ENCODE measurements at places on chromosomes 2 and 18.

DNA sequence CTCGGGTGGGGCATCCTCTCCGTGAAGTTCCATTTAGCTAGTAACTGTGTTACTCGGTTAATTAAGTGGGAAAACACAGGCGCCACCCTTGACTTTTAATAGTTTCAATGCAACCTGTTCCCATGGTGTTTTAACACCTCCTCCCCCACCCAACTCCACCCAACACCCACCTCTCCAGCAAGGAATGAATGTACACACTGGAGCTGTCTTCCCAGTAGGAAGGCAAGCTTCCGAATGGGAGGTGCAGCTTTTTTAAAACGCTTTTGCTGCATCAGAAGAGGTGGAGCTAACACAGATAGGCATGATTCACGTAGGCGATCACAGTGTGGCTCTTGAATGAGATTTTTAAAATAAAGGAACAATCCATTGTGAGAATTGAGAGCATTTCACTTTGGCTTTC lies 73.8 kb upstream of the AGAP1 start:
- H3K27ac ChIP-seq: no peak overlapping the region
- H3K4me1 ChIP-seq: no peaks in the 10 kb centered on the region
- DNase-seq: no peak
- H3K36me3 ChIP-seq: no peaks in the 10 kb centered on the region

DNA sequence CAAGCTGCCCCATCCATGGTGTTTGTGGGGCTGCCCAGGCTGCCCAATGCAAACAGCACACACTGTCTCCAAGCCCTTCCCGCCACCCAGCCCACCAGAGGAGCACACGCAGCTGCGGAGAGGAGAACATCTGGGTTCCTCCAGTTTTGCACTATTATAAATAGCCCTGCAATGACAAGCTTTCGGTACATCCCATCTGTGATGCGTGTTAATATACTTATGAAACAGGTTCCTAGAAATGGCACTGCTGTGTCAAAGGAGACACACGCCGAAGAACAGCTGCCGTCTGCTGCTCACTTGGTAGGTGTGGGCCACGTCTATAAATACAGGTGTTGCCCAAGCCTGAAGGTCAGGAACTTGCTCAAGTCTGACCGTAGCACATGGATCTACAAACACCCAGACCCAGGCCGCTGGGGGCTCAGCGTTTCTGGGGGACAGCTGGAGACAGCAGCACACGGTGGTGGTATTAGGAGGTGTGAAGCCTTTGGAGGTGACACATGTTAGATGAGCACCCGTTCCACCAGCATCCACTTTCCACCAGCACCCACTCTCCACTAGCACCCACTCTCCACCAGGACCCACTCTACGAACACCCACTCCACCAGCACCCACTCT lies 34.3 kb downstream of the PXDN start:
- DNase-seq: no peak
- no peaks in the 10 kb centered on the region for H3K27me3 ChIP-seq
- no peak overlapping the region for H3K27ac ChIP-seq

DNA sequence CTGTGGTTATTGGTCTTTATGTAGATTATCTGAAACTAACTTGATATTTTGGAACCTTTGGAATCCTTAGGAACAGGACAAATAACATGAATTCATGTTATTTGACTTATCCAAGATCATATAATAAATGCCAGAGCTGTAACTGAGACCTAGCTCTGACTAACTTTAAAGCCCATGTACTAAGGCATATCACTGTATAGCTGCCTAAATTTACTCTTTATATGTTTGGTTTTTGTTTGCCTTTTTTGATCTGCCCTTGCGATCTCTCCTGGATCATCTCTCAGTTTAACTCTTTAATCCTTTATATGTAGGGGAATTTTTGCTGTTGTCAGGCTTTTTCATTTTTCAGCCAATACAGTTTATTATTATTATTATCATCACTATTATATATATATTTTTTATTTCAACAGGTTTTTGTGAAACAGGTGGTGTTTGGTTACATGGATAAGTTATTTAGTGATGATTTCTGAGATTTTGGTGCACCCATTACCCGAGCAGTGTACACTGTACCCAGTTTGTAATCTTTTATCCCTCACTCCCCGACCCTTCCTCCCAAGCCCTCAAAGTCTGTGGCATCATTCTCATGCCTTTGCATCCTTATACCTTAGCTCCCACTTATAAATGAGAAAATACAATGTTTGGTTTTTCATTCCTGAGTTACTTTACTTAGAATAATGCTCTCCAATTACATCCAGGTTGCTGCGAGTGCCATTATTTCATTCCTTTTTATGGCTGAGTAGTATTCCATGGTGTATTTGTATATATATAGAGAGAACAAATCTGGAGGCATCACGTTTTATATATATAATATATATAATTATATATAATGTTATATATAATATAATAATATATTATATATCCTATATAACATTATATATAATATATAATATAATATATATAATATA lies 48.9 kb downstream of the APLF start:
- no peak overlapping the region for H3K27ac ChIP-seq
- no peaks in the 10 kb centered on the region for H3K36me3 ChIP-seq
- H3K4me3 ChIP-seq: no peak overlapping the region
- H3K27me3 ChIP-seq: no peaks in the 10 kb centered on the region

DNA sequence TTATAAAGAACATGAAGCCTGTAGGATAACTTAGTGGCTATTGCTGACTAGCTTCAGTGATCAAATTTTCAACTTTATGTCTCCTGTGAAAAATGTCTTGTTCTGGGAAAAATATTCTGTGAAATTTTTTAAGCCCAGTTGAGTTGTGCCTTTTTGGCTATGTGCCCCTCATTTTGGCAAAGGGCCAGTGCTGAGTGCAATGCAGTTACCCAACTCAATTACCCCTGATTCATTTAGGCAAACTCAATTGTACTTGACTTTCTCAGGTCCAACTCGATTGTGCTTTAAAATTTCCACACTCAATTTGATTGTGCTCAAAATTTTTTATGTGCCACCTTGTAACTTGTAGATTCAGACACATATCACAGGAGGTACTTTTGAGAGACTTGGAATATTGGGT lies 548.8 kb upstream of the NRP2 start:
- H3K27me3 ChIP-seq: no peaks in the 10 kb centered on the region
- H3K4me3 ChIP-seq: no peak overlapping the region
- no peaks in the 10 kb centered on the region for H3K36me3 ChIP-seq
- H3K27ac ChIP-seq: no peak overlapping the region
- peaks cover 14% of the 10 kb centered on the region for H3K4me1 ChIP-seq

- no peak overlapping the region for H3K27ac ChIP-seq
- DNase-seq: no peak
- no peak overlapping the region for H3K4me3 ChIP-seq
- H3K27me3 ChIP-seq: no peaks in the 10 kb centered on the region
- no peaks in the 10 kb centered on the region for H3K36me3 ChIP-seq
These were observed 19.4 kb upstream of the DGKD start for GRCh38 chr2:233334915-233335314.

- no peaks in the 10 kb centered on the region for H3K4me1 ChIP-seq
- H3K27ac ChIP-seq: no peak overlapping the region
- H3K27me3 ChIP-seq: no peaks in the 10 kb centered on the region
- H3K4me3 ChIP-seq: no peak overlapping the region
- H3K36me3 ChIP-seq: no peaks in the 10 kb centered on the region
- DNase-seq: no peak
These were observed 136.0 kb upstream of the SERTAD2 start for GRCh38 chr2:64789466-64790320.

DNA sequence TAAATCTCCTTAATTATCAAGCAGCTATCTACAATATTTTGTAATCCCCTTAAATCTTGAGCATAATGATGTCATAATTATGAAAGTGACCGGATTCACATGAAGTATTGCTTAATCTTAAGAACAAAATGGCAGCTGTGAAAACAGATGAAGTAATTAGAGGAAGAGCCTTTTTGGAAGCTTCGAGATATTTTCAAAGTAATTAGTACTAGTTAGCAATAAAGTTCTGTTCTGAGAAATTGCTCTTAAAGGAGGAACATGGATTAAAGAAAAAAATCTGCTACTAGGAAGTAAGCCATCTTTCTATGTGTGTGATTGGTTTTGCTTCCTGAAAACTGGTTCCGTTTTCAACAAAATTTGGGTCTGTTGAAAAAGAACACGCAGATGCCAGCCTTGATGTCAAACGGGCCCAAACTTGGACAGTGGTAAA lies 18.3 kb downstream of the CLUL1 start:
- H3K4me3 ChIP-seq: no peak overlapping the region
- no peak for DNase-seq
- peaks cover 7% of the 10 kb centered on the region for H3K27me3 ChIP-seq
- no peaks in the 10 kb centered on the region for H3K4me1 ChIP-seq

- no peak for DNase-seq
- H3K27me3 ChIP-seq: peaks cover 10% of the 10 kb centered on the region
- H3K4me1 ChIP-seq: no peaks in the 10 kb centered on the region
- no peaks in the 10 kb centered on the region for H3K36me3 ChIP-seq
These were observed 35.5 kb upstream of the TMEM87B start for GRCh38 chr2:112019569-112019982.

DNA sequence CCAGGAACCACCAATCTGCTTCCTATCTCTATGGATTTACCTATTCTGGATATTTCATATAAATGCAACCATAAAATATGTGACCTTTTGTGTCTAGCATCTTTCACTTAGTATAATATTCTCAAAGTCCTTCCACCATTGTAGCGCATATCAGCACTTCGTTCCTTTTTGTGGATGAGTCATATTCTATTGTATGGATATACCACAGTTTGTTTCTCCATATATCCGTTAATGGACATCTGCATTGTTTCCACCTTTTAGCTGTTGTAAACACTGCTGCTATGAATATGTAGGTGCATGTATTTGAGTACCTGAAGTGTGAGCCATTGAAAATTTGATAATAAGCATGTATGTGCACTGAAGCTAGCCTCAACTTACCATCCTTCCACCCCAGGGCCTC lies 80.1 kb downstream of the NBAS start:
- H3K27me3 ChIP-seq: no peaks in the 10 kb centered on the region
- no peak for DNase-seq
- H3K4me3 ChIP-seq: no peak overlapping the region
- H3K36me3 ChIP-seq: peaks cover 37% of the 10 kb centered on the region
- no peaks in the 10 kb centered on the region for H3K4me1 ChIP-seq

DNA sequence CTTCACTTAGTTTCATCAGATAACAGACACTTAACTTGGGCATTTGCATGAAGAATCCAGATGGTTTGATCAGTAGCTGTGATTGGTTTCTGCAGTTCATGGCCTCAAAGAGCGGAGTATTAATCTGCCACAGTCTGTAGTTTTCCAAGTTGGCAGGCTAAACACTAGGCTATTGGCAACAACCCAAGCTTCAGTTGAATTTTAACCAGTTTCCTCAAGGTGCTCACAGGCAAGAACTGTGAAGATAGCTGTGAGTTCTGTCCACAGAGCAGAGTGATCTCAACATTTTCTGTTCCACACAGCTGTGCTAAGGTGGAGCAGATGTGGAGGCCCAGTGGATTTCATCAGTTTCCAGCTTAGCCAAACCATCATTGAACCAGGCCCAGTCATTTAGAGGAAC lies 469.5 kb upstream of the LINC00305 start:
- no peaks in the 10 kb centered on the region for H3K4me1 ChIP-seq
- no peak overlapping the region for H3K4me3 ChIP-seq
- no peaks in the 10 kb centered on the region for H3K36me3 ChIP-seq
- H3K27me3 ChIP-seq: no peaks in the 10 kb centered on the region
- no peak for DNase-seq
- H3K27ac ChIP-seq: no peak overlapping the region

DNA sequence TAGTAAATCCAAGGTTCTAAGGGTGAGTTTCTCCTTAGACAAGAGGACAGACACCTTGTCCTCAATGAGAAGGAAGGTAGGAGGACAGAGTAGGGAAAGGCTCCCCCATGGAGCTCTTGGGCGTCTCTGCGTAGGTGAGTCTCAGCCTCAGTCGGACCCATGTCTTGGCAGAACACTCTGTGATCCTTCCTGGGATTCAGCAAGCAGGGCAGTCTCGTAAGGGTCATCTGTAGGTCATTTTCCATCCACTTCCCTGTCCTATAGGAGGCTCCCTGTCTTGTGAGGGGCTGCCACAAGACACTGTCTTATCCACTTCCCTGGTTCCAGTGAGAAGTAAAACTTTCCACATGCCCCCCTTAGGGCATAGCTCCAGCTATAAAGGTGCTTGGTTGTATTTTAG lies 122.6 kb upstream of the TWIST2 start:
- DNase-seq: no peak
- H3K27me3 ChIP-seq: peaks cover 24% of the 10 kb centered on the region
- H3K4me1 ChIP-seq: no peaks in the 10 kb centered on the region
- no peak overlapping the region for H3K4me3 ChIP-seq
- H3K36me3 ChIP-seq: no peaks in the 10 kb centered on the region

DNA sequence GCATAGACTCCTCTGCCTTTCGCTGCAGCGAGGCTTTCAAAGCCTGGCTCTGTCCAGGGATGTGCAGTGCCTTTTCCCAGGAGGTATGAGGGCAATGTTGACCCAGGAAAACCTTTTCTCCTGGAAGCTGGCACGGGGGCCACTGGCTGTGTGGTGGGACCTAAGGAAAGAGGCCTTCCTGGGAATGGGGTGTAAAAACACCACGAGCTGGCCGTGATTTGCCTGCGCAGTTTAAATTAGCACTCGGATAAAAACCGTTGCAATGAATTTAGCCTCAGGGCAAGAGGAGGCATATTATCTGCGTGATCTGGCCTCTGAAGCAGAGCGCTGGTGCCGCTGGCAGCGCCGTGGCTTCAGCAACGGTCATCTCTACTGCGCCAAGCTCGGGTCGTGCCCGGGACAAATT lies 3.0 kb downstream of the OSR1 start:
- peaks cover 88% of the 10 kb centered on the region for H3K27me3 ChIP-seq
- DNase-seq: no peak
- no peak overlapping the region for H3K27ac ChIP-seq
- peaks cover 37% of the 10 kb centered on the region for H3K4me1 ChIP-seq

DNA sequence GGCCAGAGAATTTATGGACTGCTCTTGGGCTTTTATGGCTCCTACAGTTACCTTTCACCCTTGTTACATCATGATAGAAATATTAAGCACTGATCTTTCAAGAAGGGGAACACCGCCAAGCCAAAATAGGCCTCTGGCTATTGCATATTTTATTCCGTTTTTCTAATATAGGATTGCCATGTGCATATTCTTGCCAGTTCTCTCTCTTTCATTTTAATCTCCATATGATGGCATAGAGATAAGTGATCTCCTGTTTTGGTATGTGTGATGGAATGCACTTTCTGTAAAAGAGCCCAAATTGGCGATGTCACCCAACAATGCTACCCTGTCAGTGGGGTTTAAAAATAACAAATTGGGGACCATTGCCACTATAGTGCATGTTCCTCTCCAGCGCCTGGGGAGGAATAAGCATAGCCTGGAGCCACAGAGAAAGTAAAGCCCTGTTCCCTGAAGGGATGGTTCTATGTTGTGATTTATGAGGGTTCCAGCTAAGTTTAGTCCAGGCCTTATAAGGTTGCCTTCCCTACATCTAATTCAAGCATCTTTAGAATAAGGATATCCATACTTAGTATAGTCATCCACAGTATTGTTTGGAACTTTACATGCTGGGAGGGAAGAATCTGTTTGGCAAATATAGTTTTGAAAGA lies 26.9 kb downstream of the CMPK2 start:
- no peak for DNase-seq
- peaks cover 36% of the 10 kb centered on the region for H3K36me3 ChIP-seq

- no peak overlapping the region for H3K27ac ChIP-seq
- no peaks in the 10 kb centered on the region for H3K27me3 ChIP-seq
- no peaks in the 10 kb centered on the region for H3K4me1 ChIP-seq
- no peaks in the 10 kb centered on the region for H3K36me3 ChIP-seq
- no peak overlapping the region for H3K4me3 ChIP-seq
These were observed 437.1 kb downstream of the DCDC2C start for GRCh38 chr2:4140281-4140970.

All from activated naive CD8-positive, alpha-beta T cell treated with anti-CD3 and anti-CD28 coated beads, Interleukin-2, amount 50 U/mL, for 24 hours (primary cell).